Caudate nucleus (tissue), 63 donors: ENCODE measurements at places on chromosomes 3 and 15.

DNA sequence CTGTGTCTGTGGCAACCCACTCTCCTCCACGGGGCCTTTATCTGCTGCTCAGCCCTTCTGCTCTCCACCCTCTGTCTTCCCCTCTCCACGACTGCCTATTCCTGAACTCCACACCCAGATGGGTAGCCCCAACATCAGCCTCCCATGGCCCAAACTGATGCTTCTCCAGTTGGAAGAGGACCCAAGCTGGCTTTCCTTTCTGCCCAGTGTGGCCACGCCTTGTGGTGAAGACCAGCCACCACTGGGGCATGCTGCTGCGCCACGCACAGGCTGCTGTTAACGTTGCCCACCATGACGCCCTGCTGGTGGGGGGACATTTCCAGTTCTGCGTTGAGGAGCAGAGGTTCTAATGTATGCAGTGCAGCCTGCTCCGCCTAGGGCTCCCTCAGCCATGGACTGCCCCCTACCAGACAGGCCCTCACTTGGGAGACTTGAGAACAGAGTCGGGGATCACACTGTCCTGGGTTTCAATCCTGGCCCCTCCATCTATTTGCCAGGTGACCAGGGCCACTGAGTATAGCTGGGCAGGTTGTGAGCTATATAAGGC is 26.9 kb downstream of the CFAP100 start:
- DNase-seq = no peak

GRCh38 chr3:153704115-153704514 is 417.1 kb upstream of the ARHGEF26 start:
- no peak for DNase-seq

DNA sequence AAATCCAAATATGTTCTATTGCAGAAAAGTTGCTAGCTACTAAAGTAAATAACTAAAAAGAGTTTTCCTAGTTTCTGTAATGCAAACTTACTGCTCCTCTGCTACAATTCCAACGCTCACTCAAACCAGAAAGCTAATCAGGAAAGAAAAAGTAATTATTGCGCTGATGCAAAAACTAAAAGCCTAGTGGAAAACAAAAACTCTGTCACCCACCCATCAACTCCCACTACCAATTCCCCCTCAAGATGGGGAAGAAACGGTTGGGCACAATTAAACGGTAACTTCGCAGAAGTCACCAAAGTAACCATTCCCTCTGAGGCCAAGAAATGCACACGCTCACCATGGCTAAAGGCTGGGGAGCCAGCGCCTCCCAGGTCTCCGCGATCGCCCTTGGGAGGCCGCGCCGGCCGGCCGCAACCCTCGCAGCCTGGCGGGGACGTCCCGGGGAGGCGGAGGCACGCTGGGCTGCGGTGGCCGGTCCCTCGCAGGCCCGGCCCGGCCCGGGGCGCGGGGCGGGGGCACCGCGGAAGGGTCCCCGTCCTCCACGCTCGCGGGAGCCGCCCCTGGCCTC is 684 bp downstream of the SLTM start:
- no peak for DNase-seq

- no peak for DNase-seq
Measured at GRCh38 chr3:188568736-188569135, 414.8 kb downstream of the LPP start.

GRCh38 chr15:35673093-35673684 is 127.2 kb upstream of the DPH6 start:
- no peak for DNase-seq

DNA sequence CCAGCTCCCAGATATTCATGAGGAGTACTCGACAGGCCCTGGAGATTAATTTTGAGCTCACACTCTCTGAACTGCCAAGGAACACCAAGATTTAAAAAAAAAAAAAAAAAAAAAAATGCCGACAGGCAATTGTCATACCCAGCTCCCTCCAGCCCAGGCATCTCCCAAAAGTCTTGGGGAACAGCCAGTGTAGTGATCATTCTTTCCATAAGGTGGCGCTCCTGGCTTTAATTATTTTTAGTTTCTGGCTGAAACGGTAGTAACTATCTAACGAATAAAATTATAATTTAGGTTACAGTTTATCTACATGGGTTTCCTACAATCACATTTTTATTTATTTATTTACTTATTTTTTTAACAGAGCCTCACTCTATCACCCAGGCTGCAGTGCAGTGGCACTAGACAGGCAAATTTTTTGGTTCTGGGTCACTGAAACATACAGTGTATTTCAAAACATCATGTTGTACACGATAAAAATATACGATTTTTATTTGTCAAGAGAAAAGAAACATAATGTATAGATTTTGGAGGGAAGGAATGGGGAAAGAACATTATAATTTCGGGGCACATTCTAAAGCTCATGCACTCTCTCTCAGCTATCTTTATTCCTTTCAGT is 157.3 kb downstream of the ADAMTS9 start:
- DNase-seq = peak; percentile 18
